SJSA1 (cell line): ENCODE measurements at places on chromosomes 3 and 15.

DNA sequence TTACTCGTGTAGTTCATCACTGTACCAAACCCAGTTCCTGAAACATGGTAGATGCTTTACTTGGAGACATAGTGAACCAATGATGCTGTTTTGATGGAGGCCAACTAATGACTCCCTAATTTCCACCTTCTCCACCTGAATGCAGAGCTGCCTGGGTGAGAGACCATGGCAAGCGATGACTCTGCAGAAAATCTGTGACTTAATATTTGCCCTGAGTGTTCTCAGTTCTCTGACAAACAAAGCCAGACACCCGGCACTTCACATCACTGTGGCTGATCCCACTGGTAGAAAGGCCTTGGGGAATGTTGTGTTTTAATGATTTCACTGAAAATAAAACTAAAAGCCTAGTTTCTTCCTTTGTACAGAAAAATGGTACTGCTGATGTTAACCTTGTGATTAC lies 39.5 kb upstream of the UBE3A start:
- no peak for DNase-seq

GRCh38 chr3:142115867-142116668 lies 33.3 kb downstream of the TFDP2 start:
- no peak for DNase-seq

GRCh38 chr3:108153451-108153981 lies 62.7 kb upstream of the CD47 start:
- peak; percentile 15 for DNase-seq

DNA sequence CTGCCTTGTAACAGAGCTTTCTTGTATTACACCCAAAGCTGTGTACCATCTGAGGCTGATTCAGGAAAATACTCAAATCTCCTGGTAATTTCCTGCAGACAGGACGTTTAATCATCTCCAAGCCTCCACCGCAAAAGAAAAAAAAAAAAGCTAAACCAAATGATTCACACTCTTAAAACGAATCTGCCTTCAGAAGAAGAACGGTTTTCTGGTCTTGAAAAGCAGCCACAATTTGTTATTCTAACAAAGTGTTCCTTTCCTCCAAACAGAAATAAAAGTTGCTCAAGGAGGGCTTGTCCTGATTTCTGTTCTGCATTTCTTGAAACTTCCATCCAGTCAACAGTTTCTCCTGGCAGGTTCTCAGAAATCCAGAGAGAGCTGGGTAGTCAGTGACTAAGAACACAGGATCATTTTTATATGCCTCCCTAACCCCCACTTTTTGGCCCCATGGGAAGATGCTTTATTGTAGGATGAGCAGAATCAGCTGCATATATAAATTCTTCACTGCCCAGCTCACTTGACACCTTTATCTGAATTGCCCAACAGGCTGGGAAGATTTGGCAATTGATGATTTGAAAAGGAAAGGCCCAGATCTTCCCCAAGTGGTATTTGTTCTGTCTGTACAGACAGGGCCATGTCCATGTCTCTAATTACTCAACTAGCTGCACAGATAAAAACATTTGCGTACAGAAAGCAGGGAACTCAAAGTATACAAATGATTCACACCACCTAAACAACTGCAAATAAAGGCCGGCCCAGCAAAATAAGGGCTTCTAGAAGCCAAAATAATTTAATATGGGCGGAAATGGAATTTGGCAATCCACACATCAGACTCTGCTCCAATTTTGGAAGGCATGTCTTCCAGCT lies 41.0 kb upstream of the PRICKLE2 start:
- peak; percentile 83 for DNase-seq

DNA sequence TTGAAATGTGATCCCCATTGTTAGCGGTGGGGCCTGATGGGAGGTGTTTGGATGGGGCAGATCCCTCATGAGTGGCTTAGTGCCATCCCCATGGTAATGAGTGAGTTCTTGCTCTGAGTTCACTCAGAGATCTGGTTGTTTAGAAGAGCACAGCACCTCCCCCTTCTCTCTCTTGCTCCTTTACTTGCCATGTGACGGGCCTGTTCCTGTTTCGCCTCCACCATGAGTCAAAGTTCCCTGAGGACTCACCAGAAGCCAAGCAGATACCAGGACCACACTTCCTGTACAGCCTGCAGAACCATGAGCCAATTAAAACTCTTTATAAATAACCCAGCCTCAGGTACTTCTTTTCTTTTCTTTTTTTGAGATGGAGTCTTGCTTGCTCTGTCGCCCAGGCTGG lies 46.6 kb downstream of the ANP32A start:
- DNase-seq: peak; percentile 2

- DNase-seq: no peak
Observed at GRCh38 chr3:134332344-134332743, 41.9 kb downstream of the AMOTL2 start.

- DNase-seq: no peak
Observed at GRCh38 chr3:116449546-116450350, 4.5 kb upstream of the LSAMP start.

DNA sequence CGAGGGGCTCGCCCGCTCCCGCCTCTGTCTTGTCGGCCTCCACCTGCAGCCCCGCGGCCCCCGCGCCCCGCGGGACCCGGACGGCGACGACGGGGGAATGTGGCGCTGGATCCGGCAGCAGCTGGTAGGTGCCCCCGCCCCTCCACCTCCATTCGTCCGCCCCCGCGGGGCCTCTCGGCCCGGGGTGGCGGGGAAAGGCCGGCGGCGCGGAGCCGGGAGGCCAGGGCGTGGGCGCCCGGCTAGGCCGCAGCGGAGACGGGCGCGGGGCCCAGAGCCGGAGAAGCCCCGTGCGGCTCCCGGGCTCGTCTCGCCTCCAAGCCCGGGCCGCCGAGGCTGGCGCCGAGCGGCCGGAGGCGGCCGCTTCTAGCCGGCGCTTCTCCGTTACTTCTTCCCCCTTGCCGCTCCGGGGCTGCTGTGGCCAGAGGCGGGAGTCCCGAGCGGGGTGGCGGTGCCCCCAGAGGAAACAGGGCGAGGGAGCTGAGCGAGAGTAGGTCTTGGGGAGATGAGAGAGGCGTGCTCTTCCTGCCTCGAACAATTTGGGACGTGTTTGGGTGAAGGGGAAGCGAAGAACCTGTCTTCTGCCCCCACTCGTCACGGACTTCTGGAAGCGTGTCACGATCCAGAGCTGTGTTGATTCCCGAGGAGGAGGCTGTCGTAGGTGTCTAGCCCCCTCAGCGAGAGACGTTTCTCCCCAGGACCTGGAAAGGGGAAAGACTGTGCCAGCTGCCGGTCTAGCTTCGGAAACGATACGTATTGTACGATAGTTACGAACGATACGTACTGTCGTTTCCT lies 555 bp downstream of the ATP11B start:
- peak; percentile 49 for DNase-seq

DNA sequence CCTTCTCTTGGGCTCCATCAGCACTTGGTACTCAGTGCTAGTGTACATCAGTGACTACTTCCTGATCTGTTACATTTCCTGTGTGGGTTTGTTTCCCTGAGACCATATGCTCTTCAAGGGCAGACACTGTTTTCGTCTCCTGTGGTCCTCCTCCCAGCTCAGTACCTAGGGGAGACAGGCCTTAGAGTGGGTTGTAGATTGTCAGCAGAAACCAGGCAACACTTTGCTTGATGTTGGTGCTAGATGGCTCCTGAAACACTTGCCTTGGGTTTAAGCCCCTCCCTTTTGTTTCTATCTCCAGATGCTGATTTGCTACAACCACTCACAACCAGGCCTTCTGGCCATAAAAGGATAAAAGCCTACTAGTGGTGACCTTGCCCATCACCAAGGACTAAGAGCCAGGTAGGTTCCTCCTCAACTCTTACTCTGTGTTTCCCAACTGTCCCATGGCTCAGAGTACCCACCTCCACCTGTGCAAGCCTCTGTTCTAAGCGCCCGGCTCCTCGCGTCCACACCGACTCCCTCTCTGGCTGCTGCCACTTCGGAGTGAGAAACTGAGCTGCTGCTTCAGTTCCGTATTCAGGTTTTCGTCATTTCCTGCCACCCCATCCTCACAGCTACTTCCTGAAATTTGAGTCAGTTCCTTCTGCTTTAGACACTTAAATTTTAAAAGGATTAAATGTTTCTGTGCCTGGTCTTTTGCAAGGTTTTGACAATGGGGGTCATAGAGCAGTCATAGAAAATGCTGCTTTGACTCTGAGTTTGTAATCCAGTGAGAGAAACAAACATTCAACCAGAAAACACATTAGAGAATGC lies at the start of gene HCLS1:
TSS of gene HCLS1 (minus strand) at position 548 of the 816 bp plus-strand sequence. CDS start 2,556 bp downstream, outside the sequence.
- DNase-seq: no peak

GRCh38 chr15:39743611-39744010 lies 39.0 kb downstream of the FSIP1 start:
- no peak for DNase-seq

DNA sequence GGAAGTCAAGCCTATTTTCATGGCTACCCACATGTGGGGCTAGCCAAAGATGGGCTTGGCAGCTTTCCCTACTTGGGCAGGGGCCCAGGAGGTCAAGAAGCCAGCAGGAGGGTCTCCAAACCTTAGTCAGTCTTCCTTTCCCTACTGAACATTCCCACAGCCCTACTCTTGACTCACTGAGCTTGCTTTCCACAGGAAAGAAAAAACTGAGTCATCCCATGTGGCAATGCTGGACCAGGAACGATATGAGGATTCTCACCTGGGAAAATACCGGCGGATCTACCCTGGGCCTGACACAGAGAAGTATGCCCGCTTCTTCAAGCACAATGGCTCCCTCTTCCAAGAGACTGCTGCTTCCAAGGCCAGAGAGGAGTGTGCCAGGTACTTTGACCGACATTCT lies 3.7 kb upstream of the NGRN start:
- no peak for DNase-seq

GRCh38 chr15:91968610-91969009 lies 115.1 kb downstream of the SLCO3A1 start:
- DNase-seq: no peak

DNA sequence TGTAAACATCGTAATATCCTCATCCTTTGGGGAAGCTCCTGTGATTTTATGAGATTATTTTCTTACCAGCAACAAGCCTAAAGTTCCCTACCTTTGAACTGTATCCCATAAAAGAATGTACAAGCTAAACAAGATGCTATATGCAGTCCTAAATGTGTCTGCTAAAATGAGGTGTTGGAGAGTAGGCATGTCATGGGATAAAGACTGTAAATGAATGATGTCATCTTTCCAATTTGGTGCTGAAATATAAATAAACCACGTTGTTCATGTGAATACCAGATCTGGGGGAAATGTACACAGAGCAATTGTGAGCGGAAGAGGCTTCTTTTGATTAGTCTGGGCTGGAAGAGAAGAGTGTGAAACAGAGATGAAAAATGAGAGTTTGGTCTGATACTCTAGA lies 214.9 kb upstream of the WNT5A start:
- DNase-seq: no peak

- DNase-seq: no peak
Observed at GRCh38 chr3:55156851-55157650, 229.2 kb upstream of the LRTM1 start.

DNA sequence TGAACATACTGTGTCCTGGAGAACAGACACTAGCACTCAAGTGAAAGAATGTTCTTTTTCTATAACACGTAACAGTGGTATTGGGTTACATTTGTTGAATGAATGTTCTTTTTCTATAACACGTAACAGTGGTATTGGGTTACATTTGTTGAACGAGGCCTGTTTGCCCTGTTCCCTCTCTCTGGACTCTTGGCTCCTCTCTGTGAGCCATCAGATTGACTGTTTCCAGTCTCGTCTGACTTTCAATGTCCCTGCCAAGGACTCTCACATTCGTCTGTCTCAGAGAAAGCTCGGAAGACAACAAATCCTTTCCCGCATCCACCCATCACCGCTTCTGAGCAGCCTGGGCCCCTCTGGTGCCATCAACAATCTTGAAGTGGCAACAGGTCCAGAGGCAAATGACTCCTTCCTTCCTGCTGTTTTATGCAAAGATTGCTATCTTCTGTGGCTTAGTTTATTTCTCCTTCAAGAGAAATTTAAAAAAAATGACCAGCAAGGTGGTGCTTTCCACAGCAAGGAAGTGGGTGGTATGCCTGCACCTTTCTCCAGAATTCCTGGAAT lies 8.0 kb downstream of the TMEM45A start:
- no peak for DNase-seq

GRCh38 chr3:185151964-185152409 lies 873 bp downstream of the C3orf70 start:
- peak; percentile 19 for DNase-seq

- DNase-seq: no peak
Observed at GRCh38 chr15:33654860-33655259, 313.4 kb upstream of the CHRM5 start.

- DNase-seq: no peak
Observed at GRCh38 chr15:42759093-42759492, 22.2 kb upstream of the CDAN1 start.

DNA sequence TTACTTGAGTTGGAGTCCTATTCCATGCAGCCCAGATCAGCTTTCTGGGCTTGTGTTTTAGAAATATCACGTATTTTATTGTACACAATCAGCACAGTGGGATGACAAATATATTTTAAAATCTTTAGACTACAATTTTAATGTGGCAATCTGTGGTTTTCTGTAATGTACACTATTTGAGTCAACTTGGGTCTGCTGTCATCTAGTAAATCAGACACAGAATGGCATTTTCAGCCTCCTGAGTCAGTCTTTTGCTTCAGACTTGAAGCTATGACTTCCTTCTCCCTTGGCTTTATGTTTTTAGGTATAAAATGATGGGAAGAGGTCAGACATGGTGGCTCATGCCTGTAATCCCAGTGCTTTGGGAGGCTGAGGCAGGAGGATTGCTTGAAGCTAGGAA lies 232.1 kb downstream of the NECTIN3 start:
- DNase-seq: no peak

- no peak for DNase-seq
Observed at GRCh38 chr3:47583320-47584075, 4.8 kb upstream of the CSPG5 start.

- DNase-seq: no peak
Observed at GRCh38 chr3:144104679-144105078, 133.1 kb downstream of the DIPK2A start.

DNA sequence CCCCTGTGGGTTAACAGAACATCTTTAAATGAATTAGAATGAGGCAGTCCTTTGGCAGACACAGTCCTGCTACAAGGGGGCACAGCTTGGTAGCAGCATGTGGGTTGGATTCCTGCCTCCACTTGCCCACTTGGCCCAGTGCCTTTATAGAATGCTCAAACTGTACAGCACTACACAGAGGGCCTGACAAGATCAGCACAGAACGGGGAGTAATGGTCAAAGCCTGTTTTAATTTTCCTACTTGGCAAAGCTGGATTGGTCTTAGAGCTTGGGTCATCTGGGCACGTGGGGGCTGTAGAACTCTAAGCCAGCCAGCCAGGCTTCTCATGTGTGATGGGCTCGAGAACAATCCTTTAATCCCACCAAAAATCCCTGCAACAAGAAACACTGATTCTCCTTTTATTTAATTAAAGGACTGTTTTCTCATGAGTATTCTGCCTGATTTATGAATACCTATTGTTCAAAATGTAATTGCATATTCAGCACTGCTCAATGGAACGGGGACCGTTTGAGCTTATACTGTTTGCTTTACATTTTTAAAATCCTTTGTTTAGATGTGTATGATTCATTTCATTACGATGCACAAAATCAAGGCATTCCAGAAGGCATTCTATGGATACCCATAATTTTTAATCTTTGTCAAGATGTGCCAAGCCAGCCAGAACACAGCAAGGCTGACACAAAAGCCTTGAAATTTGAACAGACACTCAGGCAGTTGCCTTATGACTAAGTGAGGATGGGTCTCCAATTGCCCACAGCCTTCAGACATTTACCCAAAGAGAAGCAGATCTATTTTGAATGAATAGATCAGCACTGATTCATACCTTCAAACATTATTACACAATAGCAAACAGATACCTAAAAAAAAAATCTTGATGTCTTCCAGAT lies 249.3 kb upstream of the TGFBR2 start:
- DNase-seq: no peak
